ENCODE measurements at places on chromosomes 2 and 18.

- no peak for DNase-seq
Measured at GRCh38 chr2:140257692-140258300, 1477.6 kb upstream of the NXPH2 start.

DNA sequence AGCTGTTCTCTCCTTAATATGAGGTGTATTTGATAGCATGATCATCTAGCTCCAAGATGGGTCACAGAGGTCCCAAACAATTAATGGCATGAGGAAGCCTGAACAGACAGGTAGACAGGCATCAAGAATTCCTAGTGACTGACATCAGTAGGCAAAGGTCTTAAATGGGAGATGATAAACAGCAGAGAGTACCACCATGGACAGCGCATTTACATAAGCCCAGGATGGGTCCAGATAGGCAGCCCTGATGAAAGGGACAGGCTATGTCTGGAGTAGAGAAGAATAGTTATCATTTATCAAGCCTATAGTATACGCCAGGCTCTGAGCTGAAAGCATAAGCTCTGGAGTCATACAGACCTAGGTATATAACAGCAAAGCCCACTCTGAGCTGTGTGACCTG lies 434.7 kb upstream of the SETBP1 start:
- no peak for DNase-seq

DNA sequence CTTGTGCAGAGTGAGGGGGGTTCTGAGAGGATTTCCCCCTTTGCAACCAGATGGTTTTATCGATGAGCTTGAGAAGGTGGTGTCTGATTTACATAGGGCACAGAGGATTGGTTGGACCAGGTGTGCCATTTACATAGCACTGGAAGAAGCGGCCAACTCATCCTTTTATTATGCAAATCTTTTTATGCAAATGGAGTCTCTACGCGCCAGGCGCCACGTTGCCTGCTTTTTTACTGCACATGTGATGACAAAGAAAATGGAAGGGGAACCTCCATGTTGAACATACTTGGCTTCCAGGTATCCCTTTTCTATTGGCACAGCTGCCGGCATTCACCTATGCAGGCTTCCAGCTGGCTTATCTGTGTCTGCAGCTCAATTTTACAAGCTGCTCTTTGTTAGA lies 18.4 kb upstream of the TXNL4A start:
- DNase-seq: no peak

DNA sequence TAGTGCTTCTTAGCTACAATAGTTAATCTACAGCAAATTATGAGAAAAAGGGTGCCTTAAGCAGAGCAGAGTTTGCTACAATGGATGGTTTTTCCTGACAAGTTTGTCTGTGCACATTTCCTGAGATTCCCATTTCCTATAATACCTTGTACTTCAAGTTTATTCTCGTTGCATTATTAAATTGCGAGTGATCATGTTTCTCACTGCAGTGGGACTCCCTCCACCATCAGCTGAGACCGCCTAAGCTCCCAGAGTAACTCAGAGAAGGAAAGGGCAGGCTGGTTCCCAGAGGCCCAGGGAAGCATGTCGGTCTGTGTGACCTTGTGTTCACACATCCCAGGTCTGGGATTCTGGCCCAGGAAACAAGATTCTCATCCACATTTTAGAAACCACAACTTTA lies 162.1 kb downstream of the ARL4C start:
- DNase-seq: no peak

DNA sequence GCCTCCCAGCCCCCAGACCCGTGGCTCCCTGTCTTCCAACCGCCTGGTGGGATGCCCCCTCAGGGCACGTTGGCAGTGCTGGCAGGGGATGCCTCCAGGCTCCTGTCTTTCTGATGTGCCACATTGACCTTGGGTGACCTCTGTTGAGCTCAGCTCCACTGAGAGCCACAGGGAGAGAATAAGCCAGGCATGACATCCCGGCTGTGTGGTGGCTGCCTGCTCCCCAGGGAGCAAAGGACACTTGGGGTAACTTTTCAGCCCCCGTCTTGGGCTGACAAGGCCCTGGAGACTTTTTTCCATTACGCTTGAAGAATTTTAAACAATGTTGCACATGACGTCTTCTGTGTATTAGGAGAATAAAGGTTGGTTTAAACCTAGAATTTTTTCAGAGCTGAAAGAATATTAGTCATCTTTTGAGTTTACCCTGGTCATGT lies 246.0 kb downstream of the TSN start:
- DNase-seq: no peak

DNA sequence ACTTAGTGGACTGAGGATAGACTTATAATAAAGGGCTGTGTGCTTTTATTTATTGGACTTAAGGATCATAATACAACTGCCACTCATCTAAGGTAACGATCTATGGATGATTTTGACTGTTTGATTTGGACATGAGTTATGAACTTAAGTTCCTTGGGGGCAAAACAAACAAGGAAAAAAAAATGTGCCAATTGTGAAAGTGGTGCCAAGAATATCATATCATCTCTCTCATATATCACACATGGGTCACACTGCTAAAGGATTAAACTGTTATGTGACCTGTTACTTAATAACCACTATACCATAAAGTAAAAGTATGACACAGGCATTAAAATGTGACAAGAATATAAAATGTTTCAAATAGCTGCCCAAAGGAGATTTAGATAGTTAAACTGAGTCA lies 886.3 kb downstream of the ERBB4 start:
- DNase-seq: no peak

GRCh38 chr18:61575419-61575818 lies 242.2 kb downstream of the CDH20 start:
- no peak for DNase-seq

GRCh38 chr2:107742460-107743027 lies 84.1 kb upstream of the RGPD4 start:
- DNase-seq: no peak

DNA sequence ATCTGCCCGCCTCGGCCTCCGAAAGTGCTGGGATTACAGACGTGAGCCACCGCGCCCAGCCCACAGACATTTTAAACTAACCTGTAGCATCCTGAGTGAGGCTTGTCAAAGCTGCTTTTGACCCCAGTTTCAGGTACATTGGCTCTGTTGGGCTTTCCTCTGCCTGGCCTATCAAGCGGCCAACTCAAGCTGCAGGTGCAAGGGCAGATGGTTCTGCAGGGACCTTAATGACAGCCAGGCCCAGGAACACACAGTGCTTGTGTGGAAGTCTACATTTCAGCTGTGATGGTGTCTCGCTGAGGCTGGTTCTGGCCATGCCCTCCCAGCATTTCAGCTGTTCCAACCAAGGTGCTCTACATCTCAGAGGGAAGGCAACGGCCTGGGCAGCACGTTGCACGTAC lies 18.4 kb downstream of the INPP4A start:
- DNase-seq: no peak

DNA sequence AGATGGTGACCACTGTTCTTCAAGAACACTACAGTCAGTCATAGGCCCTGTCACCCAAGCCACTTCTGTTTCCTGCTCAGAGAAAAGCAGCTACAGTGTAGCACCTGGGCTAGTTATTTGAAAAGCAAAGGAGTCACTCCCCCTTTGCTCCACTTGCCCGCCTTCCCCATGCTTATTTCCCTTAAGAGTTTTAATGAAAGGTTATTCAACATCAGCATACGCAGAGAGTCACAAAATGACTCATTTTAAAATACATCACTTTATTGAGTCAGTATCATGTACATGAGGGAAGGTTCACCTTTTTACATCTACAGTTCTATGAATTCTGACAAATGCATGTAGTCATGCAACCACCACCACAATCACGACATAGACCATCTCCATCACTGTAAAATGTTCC lies 71.3 kb downstream of the TNFRSF11A start:
- no peak for DNase-seq

- DNase-seq: no peak
Measured at GRCh38 chr2:230754200-230754599, 41.6 kb downstream of the CAB39 start.

DNA sequence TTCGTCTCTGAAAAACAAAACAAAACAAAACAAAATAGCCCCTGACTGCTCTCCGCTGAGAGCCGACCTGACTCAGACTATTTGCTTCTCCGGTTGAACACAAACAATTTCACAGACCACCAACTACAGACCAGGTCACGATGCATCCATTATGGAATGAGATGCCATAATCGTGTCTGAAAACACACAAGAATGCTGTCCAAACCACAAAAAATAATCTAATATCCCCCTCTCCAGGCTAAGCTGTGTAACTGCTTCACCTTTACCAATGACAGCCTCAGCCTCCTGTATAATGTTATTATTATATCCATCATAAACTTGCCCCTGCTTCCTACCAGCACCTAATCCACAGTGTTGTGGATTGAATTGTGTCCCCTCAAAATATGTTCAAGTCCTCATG lies 114.7 kb downstream of the DNAH6 start:
- no peak for DNase-seq

GRCh38 chr2:159933727-159934049 lies 128.7 kb downstream of the PLA2R1 start:
- no peak for DNase-seq

DNA sequence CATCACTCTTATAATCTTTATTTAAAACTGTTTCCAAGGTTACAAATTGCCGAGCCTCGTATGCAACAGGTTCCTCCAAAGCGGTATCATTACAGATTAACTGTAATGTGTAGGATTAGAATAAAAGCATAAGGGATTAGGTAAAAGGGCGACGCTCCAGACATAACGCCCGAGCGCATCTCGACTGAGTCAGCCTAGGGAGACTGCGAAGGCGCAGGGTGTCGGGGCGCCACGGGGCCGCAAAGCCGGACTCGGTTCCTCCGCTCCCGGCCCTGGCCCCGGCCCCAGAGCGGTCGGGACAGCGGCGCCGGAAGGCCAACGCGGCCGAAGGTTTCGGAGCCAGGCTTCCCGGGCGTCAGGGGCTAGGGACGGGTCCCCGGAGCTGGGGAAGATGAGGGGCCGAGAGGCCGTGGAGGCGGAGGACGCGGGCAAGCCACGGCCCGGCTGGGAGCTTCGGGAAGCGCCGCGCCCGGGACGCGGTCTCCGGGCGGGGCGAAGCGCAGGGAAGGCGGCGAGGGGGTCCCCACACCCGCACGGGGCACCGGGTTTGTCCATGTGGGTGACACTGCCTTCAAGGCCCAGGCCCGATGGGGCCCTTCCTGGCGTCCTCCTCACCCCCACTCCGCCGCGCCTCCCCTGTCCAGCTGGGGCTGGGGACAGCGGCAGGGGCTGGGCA lies 12.9 kb upstream of the SIX3 start:
- no peak for DNase-seq

- DNase-seq: no peak
Measured at GRCh38 chr2:60621688-60622429, 68.4 kb upstream of the BCL11A start.

- DNase-seq: no peak
Measured at GRCh38 chr2:120977582-120978358, 242.1 kb downstream of the GLI2 start.

DNA sequence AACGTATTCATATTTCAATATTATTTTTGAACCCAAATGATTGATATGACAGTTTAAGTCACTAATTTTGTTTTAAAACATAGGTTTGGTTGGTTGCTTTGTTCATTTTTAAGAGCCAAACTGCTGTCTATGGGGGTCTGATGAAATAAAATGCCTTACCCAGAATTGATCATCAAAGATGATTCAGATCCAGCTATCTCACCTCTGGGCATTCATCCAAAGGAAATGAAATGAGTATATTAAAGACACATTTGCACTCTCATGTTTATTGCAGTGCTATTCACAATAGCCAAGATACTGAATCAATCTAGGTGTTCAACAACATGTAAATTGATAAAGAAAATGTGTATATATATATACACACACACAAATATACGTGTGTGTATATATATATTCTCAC lies 326.9 kb upstream of the GULP1 start:
- no peak for DNase-seq

DNA sequence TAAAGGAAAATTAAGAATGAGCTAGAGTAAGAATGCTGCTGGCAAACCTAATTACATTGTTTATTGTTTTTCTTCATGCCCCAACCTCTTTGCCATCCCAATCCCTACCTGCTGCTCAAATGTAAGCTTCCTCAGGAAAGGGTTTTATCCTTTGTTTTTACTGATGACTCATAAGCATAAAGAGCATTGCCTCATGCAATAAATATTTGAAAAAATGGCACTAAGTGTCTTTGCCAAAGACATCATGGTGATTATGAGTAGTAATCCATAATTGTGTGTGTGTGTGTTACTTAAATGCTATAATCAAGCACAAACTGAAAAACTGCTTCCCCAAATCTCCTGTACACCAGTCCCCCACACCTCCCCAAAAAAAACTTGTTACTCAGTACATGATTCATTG lies 53.4 kb downstream of the DNER start:
- no peak for DNase-seq

- no peak for DNase-seq
Measured at GRCh38 chr2:207040696-207041095, 101.4 kb downstream of the CPO start.

GRCh38 chr2:49845671-49846070 lies 691.4 kb upstream of the FSHR start:
- DNase-seq: no peak

DNA sequence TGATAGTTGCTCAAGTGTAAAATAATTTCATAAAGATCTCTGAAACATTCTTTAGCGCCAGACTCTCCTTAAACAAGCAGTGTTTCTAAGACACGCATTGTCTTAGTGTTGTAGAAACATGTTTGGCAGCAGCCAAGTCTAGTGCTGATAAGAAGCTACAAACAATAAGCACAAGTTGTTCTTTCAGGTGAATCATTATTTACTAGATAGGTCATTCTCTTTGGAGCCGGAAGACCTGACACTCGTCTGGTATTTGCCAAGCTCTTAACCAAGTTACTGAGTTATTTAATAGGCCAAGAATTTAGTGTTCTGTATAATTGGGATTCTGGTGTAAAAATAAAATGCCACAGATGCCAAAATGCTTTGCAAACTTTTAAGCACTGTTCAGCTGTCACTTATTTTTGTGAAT lies 852.1 kb downstream of the CPS1 start:
- DNase-seq: no peak

- no peak for DNase-seq
Measured at GRCh38 chr2:50582164-50582563, 449.8 kb downstream of the NRXN1 start.

GRCh38 chr2:71615767-71616730 lies 162.7 kb downstream of the DYSF start:
- DNase-seq: no peak

GRCh38 chr2:200350850-200351285 lies 44.4 kb downstream of the SPATS2L start:
- no peak for DNase-seq

Measured in effector CD8-positive, alpha-beta T cell (primary cell).